GM13977 (cell line): ENCODE measurements at places on chromosomes 2 and 18.

DNA sequence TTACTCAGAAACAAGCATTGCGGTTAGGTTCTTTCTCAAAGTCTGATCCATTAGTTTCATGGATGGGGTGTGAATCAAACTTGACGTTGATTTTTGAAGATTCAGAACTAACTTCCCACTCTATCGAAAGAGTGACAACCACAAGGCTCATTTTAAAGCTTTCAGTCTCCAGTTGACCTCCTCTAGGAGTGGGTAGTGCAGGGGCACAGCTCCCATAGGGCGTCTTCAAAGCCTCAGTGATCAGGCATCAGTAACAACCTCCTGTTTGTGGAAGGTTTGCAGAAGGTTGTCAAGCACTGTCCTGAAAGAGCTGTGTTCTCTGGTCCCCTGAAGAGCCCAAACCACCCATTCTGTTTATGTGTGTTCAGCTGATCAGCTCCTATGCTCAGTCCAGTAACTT, 10.2 kb downstream of the MTCL1 start:
- no peak for DNase-seq

GRCh38 chr2:174561283-174561971, 36.2 kb downstream of the WIPF1 start:
- DNase-seq, result no peak

GRCh38 chr2:194062401-194062800, 1594.6 kb upstream of the SLC39A10 start:
- no peak for DNase-seq

DNA sequence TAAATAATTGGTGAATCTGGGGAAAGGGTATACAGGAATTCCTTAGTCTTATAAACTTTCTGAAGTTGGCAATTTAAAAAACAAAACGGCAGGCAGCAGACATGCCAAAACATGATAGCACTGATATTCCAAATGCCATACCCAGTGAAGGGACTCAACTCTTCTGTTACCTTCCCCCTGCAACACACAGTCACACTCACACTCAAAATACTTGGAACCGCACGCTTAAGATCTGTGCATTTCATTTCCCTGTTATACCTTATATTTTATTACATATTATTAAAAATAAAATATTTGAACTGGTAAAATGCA, 123.4 kb downstream of the ZFP36L2 start:
- no peak for DNase-seq

DNA sequence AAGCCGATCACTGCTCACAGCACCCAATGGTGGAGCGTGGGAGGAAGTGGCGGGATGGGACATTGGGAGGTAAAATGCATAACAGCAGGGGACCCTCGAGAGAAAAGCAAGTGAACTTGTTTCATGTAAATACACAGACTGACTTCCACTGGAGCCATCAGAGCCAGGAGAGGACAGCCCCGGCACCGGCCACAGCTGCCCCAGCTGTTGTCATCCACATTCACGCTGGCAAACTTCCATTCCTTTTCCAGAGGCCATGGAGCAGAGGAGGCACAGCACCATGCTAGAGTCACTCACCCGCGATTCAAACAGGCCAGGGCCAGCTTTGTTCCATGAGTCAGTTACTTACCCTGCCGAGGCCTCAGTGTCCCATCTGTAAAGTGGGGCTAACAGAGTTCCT, 610.9 kb upstream of the SALL3 start:
- no peak for DNase-seq

DNA sequence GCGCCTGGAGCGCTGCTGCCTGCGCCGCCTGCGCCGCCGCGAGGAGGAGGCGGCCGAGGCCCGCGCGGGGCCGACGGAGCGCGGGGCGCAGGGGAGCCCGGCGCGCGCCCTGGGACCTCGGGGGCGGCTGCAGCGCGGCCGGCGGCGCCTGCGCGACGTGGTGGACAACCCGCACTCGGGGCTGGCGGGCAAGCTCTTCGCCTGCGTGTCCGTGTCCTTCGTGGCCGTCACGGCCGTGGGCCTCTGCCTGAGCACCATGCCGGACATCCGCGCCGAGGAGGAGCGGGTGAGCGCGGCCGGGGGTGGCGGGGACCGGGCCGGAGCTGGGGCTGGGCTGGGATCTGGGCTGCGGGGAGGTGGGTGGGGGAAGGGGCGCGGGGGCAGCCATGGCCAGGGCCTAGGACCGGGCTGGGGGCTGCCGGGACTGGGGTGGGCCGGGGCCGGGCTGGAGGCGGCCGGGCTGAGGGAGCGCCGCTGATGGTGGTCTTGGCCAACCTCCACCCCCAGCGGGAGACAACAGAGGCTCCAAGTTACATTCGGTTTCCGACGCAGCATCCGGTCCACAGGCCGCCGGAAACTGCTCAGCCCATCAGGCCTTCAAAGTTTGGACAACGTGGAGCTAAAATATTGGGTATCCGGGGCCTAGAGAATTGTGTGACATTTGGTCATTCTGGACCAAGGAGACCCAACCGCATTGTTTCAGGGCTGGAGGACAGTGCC, 66.4 kb downstream of the KCNG2 start:
- DNase-seq, result no peak

- no peak for DNase-seq
Measured at GRCh38 chr2:20596193-20596972, 54.5 kb downstream of the HS1BP3 start.

- DNase-seq, result no peak
Measured at GRCh38 chr18:11251891-11252270, 102.5 kb upstream of the PIEZO2 start.

- DNase-seq, result no peak
Measured at GRCh38 chr2:9428965-9429577, 5.6 kb downstream of the CPSF3 start.

DNA sequence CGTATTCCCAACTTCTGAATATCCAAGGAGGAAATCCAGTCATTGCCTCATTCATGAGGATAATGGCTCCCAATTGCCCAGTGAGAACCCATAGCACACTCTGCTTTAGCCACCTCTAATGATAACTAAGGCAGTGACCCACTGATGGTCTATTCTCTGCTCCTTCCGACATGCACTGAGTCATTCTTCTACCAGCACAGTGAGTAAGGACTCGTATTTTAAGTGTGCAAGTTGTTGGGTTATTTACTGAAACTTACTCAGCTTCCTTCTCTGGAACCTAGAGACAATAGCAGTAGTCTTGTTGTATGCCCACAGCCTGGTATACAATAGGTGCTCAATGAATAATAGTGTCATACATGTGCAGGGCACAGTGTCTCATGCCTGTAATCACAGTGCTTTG, 81.1 kb upstream of the ZNF397 start:
- no peak for DNase-seq

DNA sequence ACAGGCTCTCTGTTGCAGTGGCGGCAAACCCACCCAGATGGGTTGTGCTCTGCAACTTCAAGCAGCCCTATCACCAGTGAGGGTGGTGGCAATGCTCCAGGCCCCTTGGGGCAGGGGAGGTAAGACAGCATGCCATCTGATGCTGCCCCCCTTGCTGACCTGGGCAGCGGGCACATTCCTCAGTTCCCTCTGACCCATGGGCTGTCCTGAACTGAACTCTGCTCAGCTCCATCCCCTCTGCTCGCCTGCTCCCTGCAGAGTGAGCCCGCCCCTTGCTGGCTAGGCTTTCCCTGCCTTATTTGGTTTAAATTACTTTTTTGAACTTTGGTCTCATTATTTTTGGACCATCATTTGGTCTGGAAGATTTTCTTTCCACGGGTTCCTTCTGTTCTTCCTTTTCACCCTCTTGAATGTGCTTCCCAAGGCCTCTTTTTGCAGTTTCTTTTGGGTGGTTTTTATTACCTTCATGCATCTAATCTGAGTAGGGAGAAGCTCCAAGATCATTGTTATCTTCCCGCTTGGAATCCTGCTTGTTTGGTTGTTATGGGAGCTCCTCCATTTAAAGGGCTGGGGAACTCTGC, 565.4 kb downstream of the TNS1 start:
- no peak for DNase-seq

DNA sequence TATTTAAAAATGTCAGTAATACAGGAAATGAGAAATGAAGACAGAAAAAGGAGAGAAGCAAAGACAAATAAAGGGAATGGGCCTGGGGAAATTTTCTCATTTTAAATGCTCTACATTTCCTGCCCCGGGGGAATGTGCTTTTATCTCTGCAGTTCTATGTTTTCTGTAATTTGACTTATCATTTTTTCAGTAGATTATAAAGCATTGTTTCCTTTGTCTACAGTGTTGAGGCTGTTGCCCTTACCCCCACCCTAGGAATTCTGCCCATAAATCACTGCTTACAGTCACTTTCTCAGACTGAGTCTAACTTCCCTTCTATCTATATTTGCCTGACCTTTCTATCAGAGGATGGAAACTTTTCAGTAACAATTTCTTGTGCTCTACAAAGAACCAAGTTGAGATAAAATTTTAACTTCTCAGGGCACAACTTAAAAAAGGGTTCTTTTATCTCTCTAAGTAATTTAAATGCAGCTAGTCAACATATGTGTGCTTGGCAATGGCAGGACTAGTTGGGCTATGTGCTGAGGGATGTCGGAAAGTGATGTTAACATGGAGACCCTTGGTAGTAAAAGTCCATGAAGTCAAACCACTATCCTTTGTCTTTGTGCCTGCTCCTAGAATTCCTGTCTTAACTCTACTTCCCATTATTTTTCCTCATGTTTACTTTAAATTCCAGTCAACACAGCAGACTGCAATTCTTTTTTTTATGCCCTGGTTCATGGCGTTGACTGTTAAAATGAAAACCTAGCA, 146.5 kb upstream of the MMADHC start:
- DNase-seq, result no peak
